SIG-M5 (cell line): ENCODE measurements at places on chromosomes 7 and 10.

DNA sequence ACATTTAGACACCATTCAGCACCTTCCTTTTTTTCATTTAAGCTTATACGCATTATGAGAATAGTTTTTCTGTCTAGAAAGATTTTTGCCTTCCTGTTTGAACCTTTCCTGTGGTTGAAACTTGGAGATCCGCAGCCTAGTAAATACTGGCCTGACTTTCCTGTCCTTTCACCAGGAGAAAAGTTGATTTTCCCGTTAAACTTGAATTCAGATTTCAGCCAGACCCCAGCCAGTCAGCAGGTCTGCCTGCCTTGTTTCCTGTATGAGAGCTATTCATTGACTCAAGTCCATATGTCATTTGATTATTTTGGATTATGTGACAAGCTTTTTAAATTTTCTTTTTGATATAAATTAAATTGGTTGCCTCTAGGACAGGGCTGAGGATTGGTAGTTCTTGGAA, 71.5 kb downstream of the EVX1 start:
- DNase-seq, result no peak

GRCh38 chr10:4719036-4719435, 107.0 kb upstream of the AKR1E2 start:
- no peak for DNase-seq

- DNase-seq, result no peak
These were observed 33.8 kb downstream of the SPAG6 start for GRCh38 chr10:22379059-22379458.

DNA sequence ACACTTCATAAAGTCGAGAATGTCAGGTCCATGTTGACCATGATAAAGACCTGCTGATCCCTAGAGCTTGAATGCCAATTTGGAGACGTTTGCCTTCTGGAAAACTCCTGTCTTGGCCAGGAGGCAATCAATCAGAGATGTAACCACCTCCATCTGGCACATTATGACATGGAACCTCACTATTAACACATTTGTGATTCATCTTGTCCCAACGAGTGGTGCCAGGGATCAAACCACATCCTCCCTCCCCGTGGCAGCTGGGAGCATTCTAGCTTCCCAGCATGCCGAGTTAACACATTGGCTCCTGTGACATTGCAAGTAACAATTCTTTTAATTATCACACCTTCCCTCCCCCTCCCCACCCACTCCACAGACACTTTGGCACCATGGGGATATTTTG, 84.0 kb upstream of the PPP1R17 start:
- no peak for DNase-seq

GRCh38 chr7:50475340-50475739, 25.2 kb upstream of the FIGNL1 start:
- no peak for DNase-seq

- no peak for DNase-seq
These were observed 59.5 kb upstream of the CDCA7L start for GRCh38 chr7:22005151-22005550.

DNA sequence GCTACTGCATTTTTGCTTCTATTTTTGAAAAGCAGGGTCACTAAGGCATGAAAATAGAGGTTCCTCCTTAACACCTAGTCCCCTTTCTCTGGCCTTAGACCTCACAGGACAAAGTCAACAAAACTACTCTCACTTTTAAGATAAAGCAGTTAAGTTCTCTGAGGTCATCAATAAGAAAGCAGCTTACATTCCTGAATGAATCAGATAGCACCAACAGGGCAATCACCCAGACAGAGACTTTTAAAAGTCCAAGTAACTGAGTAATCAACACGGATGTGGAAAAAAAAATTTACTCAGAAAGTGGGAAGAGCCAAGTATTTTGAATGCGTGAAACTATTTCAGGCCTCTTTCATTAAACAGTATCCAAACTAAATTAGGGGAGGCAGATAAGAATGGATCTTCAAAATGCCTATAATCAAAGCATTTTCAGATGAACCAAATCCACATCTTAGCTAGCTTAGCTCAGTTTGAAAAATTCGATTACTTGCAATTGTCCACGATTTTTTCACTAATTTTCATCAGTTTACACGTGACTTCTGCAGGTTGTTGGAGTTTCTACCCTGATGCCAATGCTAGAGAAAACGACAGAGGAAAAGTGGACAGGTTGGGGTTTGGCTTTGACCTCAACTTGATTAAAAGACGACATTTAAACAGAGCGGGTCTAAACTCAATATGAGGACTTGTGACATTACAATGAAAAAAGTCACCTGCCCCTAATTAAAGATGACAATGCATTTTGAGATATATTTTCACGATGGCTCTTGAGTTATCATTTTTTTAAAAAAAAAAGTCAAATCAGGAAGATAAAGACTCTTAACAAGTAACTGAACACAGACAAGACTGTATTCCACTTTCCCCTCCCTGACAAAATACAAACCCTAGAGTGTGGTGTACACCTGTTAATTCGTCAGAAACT, 1.6 kb downstream of the BEND7 start:
- no peak for DNase-seq

- DNase-seq, result no peak
These were observed 527 bp upstream of the HERPUD2 start for GRCh38 chr7:35695473-35695850.

DNA sequence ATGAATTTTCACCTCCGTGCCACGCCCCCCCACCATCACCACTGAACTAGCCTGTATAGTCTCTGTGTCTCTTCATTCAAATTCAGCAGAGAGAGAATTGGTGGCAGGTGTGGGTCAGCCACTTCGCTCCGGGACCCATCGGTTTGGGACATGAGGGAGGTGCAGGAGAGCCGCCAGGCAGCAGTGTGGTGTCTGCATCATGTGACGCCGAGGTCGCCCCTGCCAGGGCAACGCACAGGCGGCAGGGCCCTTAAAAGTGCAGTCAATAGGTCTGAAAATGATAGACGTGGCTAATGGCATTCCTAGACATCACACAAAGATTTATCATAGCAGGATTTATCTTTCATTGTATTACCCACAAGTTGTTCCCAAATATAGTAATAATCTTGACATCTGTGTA, 100.6 kb upstream of the RNF32 start:
- no peak for DNase-seq

- no peak for DNase-seq
These were observed 56.2 kb upstream of the ETV1 start for GRCh38 chr7:14045651-14046050.

DNA sequence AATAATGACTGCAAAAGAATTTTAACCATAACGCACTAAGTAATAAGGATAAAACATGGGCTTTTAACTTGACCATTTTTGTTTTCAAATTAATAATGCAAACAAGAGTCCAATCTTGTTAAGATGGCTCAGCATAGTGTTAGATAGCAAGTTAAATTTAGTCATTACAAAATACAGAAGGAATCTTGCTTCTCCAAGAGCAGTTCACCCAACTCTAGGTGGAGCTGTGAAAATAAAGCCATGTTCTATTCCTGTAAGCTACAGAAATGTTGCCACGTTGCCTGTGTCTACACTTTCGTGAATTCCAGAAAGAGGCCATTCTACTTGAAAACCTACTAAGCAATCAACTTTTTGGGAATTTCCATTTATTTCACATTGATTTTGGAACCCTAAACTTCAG, 191.9 kb downstream of the SFMBT2 start:
- no peak for DNase-seq

DNA sequence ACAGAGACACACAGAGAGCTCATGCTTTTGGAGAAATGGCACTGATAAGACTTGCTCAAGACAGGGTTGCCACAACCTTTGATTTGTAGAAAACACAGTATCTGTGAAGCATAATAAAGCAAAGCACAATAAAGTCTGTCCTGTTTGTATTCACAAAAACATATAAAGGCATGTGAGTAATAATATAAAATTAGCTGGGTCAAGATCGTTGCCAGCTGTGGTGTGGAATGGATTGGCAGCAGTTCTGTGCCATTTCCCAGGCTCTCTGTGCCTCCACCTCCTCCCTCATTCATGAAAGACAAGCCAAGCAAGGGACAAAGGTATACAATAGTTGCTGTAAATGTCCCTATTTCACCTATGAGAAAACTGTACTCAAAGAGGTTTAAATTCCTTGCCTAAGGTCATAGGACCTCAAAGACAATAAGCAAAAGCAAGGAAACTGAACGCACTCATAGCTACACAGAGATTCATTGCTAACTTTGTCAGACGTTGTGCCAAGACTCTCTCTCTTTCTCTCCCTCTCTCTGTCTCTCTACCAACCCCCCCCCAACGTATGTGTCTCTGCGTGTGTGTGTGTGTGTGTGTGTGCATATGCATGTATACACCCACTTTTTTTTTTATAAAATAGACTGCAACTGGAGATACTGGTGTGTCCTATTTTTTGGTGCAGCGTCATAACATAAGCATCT, 31.8 kb downstream of the CHST3 start:
- no peak for DNase-seq

DNA sequence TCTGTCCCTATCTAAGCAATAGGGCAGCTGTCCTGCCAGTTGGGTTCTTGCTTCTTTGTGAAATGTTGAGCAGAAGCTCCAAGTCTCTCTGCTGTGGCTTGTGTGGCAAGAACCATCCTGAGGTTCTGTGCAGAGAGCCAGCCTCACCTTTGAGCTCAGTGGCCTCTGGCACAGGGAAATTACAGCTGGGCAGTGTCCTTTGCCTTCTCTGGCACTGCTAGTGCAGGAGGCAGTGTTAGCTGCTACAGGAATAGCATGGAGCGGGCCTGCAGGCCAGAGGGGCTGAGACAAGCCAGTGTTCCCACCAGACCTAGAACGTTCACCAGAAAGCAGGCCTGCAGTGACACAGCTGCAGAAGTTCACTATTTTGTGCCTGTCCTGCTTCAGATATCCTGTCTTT, 1.8 kb downstream of the PRXL2A start:
- no peak for DNase-seq

DNA sequence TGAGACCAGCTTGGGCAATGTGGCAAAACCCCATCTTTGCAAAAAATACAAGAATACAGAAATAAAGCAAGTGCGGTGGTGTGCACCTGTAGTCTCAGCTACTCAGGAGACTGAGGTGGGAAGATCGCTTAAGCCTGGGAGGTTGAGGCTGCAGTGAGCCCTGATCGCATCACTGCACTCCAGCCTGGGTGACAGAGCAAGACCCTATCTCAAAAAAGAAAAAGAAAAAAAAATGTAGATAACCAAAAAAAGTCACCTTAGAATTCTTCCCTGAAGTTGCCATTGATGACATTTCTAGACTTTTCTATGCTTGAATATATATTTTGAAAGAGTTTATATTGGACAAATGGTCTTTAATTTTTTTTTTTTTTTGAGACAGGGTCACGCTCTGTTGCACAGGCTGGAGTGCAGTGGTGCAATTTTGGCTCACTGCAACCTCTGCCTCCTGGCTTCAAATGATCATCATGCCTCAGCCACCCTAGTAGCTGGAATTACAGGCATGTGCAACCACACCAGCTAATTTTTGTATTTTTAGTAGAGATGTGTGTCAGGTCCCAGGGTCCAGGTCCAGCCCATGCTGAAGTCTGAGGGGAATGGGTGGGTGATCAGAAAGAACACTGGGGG, 35.1 kb upstream of the MTPAP start:
- DNase-seq, result no peak

DNA sequence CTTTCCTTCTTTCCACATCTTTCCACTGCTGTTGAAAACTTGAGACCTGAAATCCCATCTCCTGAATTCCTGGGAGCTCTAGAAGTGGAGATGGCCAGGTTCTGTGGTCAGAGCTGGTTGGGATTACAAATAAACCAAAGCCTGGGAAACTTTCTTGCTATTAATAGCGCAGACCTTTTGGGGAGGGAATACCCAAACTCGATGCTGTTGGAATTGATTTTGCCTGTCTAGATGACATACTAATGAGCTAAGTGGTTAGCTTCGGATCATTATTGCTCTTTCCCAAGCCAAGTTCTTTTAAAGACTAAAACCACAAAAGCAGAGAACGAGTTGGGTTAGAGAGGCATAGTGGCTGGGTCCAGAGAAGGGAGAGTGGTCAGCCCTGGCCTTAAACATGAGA, 76.6 kb downstream of the TCF7L2 start:
- no peak for DNase-seq

DNA sequence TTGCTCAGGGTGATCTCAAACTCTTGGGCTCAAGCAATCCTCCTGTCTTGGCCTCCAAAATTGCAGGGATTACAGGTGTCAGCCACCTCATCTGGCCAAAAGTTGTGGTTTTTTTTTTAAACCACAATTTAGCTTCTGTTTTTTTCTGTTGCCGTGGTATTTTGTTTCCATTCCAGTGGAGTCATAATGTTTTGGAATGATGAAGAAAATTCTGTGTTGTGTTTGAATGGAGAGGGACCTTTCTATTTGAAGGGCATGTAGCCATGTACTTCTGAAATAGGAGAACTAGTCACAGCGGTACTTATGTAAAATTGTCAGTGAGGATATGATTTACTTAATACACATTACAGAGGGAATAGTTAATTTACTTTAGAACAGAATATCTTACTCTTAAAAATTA, 201.3 kb downstream of the ARL4A start:
- DNase-seq, result no peak

GRCh38 chr10:92490387-92490786, 83.5 kb downstream of the IDE start:
- no peak for DNase-seq

GRCh38 chr10:104922810-104923209, 281.7 kb downstream of the SORCS3 start:
- no peak for DNase-seq

DNA sequence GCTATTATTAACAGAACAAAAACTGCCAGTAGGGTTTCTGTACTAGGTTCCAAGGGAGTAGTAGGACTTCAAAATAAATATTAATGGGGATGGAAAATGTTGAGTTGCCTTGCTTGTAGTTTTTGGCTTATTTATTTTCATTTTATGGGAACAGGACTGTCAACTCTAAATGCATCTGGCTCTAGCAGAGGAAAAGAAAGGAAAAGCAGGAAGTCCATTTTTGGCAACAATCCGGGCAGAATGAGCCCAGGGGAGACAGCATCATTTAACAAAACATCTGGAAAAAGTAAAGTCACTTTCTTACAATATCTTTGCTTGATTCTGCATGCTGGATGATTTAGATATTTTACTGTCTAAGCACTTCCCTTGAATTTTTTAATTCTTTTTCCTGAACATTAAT, 69.4 kb downstream of the NOC3L start:
- DNase-seq, result no peak

- no peak for DNase-seq
These were observed 64.7 kb downstream of the TCERG1L start for GRCh38 chr10:131246775-131247174.

DNA sequence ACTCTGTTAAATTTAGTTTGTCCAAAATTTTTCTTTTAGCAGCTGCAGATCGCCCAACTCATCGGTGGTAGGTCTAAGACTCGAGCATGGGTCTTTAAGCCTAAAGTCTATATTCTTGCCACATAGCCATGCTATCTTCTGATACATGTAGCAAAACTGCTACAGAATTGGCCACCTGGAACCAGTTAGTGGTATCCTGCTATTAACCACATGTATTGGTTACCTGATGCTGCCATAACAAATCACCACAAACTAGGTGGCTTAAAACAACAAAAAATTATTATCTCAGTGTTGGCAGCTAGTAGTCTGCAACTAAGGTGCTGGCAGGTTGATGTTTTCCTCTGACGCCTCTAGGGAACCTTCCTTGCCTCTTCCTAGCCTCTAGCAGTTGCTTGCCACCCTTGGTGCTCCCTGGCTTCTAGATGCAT, 96.7 kb upstream of the PIK3CG start:
- no peak for DNase-seq

- DNase-seq, result no peak
These were observed 904 bp upstream of the CCDC7 start for GRCh38 chr10:32445036-32445435.
